GM13977 (cell line): ENCODE measurements at places on chromosomes 16 and 17.

DNA sequence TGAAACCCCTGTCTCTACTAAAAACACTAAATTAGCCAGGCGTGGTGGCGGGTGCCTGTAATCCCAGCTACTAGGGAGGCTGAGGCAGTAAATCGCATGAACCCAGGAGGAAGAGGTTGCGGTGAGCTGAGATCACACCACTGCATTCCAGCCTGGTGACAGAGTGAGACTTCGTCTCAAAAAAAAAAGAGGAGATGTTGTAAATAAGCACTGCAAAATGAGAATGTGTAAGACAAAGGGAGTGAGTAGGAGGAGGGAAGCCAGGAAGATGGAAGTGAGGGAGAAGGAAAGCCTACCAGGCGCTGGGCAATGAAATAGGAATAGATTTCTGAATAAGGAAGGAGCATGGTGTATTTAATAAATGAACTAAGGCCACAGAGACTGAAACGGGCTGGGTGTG lies 8.7 kb upstream of the PRPF8 start:
- DNase-seq, result no peak

DNA sequence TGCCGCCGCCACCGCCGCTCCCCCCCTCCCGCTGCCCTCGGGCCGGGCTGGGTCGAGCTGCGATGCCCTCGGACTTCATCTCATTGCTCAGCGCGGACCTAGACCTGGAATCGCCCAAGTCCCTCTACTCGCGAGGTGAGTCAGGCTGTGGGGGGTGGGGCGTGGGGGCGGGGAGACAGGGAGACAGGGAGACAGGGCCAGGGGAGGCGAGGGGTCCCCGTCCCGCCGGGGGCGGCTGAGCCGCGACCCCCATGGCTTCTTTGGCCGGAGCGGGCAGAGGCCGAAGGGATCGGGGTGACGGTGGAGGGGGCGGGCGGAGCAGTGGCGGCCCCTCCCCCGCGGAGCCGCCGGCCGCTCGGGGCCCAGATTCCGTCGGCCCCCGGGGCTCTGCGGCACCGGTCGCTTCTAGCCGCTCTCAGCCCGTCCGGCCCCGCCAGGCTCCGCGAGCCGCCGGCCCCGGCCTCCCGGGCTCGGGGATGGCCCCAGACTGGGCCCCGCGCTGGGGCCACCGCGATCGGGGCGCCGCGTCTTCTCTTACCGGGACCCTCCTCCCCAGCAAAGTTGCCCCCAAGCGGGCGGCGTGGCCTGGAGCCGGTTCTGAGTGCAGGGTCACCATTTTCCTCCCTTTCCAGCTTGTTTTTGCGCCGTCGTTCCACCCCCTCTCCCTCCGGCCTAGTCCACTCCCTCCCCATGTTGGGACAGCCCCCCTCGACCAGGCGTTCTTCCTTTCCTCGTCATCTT lies 644 bp downstream of the NFAT5 start:
- DNase-seq, result peak; percentile 78

GRCh38 chr16:1762196-1762878 lies 9.0 kb downstream of the NME3 start:
- no peak for DNase-seq

DNA sequence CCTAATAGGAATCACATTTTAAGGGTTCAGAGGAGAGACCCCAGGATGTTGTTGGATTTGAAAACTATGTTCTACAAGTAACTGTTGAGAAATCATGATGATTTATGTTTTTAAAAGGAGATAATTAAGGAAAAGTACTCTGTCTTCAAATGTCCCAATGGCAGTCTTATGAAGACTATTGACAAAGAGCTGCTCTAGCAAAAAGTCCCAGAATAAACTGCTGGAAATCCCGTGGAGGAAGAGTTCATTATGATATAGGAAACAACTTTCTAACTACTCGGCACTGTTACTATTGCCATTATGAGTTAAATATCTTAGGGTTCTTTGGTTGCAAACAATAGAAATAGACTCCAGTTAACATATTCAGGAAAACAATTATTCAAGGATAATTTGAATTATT lies 65.6 kb upstream of the GAS7 start:
- no peak for DNase-seq

GRCh38 chr16:10575506-10576130 lies 4.8 kb downstream of the EMP2 start:
- no peak for DNase-seq

- no peak for DNase-seq
Observed at GRCh38 chr17:78396441-78397337, 18.2 kb downstream of the PGS1 start.

DNA sequence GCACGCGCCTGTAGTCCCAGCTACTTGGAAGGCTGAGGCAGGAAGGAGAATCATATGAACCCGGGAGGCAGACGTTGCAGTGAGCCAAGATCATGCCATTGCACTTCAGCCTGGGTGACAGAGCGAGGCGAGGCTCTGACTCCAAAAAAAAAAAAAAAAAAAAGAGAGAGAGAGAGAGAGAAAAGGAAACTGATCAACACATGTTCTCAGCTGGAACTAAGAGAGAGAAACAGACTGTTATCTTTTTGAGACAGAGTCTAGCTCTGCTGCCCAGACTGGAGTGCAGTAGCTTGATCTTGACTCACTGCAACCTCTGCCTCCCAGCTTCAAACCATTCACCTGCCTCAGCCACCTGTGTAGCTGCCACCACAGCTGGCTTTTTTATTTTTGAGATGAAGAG lies 60.4 kb downstream of the STH start:
- no peak for DNase-seq

DNA sequence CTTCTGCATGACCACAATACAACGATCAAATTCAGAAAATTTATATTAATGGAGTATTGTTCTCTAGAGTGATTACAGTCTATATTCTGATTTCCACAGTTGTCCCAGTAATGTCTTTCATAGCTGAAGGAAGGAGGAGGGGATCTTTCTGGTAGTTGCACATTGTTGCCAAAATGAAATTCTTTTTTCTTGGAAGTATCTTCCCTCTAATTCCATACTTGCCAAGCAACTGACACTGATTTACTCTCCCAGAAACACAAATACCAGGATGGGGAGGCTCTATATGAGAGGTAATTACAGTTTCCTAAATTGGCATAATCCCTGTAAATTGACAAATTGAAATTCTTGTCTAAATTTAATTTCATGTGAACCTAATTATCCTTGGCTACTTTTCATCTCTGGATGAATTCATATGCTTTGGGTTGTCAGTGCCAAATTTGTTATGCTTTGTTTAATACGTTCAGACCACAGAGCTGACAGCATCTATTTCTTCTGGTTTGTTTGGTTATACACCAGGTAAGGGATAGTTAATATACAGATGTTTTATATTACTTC lies 30.0 kb downstream of the NOL11 start:
- no peak for DNase-seq

DNA sequence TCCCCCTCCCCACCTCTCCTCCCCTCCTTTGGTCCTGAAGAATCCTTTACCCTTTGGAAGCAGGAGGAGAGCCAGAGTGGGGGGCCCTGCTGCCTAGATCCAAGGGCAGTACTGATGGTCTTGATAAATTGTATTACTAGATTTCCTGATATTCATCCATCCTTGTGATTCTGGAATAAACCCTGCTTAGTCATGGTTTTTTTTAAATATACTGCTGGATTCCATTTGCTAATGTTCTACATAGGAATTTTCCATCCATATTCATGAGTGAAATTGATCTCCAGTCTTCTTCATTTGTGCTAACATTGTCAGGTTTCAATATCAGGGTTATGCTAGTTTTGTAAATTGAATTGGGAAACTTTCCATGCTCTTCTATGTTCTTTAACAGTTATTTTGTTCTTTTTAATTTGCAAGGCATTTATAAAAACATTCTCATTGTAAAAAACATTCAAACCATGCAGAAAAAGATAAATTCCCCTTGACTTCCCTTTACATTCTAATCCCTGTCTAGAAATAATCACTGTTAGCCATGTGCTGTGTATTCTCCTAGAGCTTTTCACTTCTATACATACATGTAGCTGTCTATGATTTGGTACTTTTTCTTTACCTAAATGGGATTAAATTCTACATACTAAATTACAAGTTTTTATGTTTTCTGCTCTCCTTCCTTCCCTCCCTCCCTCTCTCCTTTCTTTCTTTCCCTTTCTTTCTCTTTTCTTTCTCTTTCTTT lies 56.7 kb downstream of the CCDC42 start:
- DNase-seq, result no peak

DNA sequence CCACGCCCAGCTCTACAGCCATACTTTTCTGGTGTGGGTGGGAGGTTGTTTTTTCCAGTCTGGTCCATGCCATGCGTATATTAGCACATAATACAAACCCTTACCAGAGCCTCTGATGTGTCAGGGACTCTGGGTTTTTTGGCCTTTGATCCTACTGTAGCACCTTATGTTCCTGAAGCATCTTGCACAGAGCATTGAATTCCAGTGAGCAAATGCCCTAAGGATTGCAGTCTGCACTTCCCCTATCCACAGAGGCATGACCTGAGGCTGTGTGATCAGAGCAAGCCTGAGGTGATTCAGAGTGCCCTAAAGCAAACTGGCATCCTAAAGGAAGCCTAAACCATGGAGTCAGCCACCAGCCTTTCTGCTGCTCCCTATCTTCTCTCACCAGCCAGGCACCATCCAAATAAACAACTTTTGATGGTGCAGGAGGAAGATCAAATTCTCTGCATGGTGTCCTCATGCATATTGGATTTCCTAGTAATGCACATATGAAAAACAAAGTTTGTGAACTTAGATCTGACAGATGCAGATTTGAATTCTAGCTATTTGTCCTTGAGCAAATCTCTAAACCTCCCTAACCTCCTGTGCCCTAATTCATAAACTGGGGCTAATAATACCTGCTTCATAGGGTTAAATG lies 41.2 kb upstream of the HAS3 start:
- DNase-seq, result no peak

DNA sequence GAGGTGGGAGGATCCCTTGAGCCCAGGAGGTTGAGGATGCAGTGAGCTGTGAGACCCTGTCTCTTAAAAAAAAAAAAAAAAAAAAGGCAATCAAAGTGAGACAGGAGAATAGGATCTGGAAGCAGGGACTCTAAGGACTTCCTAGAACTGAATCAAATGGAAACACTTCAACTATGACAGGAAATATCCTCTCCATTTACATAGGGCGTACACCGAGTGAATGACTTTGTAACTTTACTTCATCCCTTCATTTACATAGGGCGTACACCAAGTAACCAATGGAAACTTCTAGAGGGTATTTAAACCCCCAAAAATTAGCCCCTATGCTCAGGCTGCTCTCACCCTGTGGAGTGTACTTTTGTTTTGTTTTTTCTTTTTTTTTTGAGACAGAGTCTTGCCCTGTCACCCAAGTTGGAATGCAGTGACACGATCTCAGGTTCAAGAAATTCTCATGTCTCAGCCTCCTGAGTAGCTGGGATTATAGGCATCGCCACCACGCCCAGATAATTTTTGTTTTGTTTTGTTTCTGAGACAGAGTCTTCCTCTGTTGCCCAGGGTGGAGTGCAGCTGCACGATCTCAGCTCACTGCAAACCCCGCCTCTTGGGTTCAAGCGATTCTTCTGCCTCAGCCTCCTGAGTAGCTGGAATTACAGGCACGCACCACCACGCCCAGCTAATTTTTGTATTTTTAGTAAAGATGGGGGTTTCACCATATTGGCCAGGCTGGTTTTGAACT lies 9.6 kb upstream of the PRPSAP1 start:
- no peak for DNase-seq

DNA sequence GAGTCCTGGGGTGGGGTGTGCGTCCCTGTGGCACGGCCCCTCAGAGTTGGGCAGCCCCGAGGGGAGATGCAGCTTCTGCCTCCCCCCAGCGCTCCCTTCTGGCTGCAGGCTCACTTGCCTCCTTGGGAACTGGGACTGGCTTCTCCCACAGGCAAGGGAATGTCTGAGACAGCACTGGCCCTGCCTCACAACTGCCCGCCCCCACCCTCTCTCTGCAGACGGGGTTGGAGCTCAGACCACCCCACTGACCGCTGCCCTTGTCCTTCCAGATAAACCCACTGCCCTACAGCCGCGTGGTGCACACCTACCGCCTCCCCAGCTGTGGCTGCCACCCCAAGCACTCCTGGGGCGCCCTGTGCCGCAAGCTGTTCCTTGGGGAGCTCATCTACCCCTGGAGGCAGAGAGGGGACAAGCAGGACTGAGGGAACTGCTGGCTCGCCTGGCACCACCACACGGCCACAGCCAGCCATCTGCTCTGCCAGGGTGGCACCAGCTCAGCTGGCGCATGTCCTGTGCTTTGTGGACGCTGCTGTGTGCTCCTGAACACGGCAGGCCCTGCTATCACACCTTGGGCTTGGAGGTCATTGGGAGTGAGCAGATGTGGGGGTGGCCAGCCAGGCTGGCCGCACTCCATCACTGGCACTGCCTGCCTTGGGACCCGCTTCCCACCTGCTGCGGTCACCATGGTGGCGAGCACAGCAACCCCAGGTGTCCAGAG lies 7.1 kb upstream of the RAB40C start:
- no peak for DNase-seq

- DNase-seq, result no peak
Observed at GRCh38 chr16:79045191-79045590, 555.3 kb downstream of the MAF start.
